ENCODE measurements at places on chromosomes 5 and 9.

GRCh38 chr5:21654556-21654955 lies 1198.6 kb downstream of the CDH12 start:
- no peak for DNase-seq

GRCh38 chr5:81371354-81371876 lies 22.5 kb downstream of the ACOT12 start:
- no peak for DNase-seq

DNA sequence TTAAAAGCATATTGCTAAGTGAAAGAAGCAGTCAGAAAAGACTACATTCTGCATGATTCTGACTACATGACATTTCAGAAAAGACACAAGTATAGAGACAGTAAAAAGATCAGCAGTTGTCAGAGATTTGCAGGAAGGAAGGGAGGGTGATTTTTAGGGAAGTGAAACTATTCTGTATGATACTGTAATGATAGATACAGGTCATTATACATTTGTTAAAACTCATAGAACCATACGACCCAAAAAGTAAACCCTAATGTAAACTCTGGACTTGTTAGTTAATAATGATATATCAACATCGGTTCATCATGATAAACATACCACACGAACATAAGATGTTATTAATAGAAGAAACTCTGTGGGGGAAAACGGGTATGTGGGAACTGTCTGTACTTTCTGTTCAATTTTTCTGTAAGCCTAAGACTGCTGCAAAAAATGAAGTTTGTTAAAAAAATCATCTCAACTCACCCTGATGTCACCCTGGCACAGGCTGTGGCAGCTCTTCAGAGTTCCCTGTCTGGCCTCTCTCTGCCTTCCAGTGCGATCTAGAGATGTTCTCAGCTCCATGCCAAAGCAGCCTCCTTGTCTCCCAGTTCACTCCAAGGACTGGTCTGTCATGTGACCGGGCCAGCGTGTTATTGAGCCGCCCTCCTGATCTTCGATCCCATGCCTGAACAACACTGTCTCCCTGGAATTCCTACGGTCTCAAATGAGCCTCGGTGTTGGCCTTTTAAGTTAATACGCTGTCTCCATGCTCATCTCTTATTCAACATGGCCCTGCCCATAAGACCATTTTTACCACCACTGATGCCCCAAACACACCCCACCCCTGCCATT lies 35.4 kb downstream of the PRLR start:
- DNase-seq, result peak; percentile 14

DNA sequence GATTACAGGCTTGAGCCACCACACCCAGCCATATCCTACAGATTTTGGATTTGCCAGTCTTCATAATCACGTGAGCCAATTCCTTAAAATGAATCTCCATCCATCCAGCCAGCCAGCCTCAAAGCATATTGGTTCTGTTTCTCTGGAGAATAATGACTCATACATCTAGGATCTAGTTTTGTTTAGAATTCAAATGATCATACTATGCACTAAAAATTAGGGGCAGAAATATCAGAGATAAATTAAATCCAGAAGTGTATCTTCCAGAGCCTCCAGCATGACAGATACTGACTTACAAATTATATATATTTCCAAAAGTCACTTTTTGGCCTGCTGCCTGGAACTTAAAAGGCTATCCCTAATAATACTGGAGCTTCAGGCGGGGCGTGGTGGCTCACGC lies 119.1 kb upstream of the NR5A1 start:
- DNase-seq, result no peak

DNA sequence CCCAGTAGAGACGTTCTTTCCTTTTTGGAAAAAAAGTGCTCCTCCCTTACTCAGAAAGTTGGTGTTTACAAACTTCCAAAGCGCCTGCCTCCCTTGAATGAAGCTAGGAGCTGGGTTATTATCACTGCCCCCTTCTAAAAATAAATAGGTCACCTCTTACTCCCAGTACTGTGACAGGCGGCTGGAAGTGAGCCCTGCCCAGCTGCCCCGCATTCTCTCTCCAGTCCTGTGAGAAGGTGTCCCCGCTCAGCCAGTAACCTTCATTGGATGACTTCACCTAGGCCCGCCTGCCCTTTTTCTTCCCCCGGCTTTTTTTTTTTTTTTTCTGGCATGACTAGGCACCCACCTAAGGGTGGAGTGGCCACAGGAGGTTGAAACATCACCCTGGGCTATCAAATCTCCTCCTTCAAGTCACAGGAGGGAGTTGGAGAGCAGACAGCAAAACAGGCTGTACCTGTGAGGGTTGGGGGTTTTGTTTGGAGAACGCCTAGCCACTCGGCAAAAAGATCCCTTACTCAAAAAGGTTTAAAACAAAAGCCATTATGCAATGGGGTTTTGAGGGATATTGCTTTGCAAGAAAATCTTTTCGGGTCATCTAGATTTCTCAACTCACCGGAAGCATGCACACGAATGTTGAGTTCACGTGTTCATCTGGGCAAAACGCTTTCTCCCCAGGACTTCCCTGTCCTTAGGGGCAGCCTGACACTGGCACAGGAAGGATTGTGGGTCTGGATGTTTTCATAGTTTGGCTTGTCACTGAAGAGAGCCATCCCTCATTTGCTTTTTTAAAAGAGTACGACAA lies 43.3 kb upstream of the ZNF622 start:
- DNase-seq, result no peak

DNA sequence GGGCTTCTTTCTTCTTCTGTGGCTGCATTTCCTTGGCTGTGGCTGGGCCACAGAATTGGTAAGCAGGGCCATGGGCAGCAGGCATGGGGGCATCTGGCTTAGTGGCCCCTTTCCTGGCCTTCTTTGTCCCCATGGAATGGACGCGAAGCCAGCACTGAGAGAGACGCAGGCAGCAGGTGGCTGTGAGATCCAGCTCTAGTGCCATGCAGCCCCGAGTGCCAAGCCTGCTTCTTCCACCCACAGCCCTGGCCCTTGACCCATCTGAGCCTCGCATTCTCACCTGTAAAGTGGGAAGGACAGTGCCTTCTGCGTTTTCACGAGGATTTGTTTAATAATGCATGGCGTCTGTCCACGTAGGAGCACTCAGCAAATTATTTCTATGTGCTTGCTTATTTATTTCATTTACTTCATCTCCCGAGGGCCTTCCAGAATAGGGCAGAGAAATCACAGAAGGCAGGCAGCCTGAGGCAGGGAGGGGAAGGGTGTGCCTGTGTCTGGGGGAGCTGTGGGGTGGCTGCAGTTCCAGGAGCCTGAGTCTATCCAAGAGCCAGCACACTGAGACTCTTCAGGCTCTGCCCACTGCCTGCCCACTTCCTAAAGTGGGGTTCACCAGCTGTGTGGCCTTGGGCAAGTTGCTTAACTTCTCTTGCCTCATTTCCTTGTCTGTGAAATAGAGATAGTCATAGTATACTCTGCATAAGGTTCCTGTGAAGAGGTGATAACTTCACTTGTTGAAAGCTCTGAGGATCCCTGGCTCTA lies 55.2 kb downstream of the NTNG2 start:
- no peak for DNase-seq

DNA sequence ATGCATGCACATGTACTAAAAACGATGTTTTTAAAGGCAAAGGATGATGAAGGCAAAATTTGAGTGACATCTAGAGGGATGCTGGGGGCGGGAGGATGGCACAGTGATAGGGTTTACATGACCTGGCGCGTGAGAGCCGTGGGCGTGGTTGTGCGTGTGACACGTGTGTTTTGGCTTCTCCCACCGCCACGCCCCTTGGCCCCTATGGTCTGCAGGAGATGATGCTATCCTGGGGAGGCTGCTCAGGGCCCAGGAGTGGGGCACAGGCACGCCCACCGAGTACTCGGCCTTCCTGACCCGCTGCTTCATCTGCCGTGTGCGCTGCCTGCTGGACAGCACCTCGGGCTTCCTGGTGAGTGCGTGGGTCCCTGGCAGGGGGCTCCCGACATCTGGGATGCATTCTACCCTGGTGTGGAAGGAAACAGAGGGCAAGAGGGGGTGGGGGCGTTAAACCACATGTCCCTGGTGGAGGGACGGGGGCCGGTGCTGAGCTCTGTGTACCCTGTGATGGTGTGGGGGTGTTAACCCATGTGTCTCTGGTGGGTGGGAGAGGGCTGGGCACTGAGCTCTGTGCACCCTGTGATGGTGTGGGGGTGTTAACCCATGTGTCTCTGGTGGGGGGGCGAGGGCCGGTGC lies 19.2 kb upstream of the EXOC3 start:
- no peak for DNase-seq

DNA sequence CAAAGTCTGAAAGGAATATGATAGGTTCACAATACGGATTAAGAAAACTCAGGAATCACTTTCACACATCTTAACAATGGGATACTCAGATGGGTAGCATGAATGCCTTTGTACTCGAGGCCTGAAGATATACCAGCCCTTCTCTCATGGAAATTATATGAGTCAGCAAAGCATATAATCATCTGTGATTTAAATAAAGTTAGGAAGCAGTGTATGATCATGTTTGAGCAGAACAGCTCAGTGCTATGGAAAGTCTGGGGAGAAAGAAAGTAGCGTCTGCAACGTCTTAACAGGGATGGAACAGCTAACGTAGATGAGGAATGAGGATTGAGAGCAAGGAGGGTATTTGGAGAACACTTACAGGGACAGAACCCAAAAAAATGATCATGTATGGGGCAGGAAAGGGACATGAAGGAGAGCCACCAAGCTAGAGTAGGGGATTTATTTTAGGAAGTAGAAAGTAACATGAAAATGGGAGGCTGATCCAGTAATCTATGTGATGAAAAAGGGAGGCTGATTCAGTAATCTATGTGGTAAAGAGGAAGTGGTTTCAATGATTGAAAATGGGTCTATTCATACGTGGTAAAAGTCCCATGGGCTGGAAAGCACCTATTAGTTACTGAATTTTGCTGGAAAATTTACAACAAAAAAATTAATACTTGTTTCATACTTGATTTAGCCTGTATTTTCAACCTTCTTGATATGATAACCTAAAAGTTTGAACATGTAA lies 85.9 kb downstream of the GNA14 start:
- peak; percentile 16 for DNase-seq

DNA sequence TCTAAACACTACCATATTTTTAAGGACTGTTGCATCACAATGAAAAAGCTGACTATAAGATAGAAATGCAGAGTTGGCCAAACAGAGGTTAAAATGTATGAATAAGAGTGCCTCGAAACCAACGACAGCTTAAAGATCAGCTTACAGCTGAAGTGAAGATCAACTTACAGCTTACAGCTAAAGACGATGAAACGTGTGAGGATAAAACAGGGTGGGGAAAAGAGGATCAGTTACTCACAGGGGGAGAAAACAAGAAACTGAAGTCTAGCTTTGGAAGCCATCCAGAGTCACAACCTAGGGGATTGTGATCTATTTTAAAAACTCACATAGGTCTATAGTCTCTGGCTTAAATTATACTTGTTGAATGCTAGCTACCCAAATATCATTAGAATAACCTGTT lies 220.0 kb downstream of the SNCAIP start:
- no peak for DNase-seq

DNA sequence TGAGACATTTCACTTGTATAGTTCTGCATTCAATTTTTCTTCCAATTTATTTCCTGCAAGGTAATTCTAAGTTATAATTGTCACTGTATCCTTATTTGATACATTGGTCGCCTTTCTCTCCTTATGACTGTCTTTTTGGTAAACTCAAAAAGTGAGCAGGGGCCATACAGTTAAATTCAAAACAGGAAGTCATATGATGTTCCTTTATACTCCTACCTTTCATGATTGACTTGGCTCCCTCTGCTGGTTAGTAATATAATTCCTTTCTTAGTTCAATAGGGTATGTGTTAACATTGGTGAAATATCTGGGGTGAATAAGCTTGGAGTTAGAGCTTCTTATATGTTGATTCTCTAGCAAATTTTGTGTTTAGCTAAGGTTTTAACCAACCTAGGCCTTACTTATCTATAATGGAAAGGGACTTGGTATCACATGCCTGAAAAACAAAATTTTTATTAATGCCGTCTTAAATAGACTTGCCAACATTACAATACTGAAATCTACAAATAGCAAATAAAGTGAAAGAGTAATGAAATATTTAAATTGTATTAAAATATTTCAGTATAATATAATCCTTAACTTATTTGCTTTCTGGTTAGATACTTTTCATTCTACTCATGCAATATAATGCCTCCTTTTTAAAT lies 6.0 kb upstream of the NIPBL start:
- peak; percentile 84 for DNase-seq

- no peak for DNase-seq
Measured at GRCh38 chr5:116273448-116274242, 188.8 kb downstream of the COMMD10 start.

DNA sequence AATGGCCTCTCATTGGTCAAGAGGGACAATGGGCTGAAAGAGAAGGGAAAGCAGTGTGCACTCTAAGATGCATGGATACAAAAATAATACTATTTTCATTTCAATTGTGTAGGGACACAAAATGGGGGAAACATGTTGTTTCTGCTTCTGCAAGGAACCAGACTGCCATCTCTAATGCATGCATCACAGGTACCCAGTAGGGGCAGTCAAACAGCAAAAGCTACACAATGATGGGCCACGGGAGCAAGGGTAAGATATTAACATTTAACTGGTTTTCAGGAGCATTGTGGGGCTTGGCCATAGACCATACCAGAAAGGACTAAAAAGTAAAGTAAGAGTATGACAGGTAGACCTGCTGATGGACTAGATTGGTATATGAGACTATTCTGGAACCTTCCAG lies 535.8 kb downstream of the SPATA31D1 start:
- no peak for DNase-seq

GRCh38 chr9:112140936-112141335 lies 34.2 kb downstream of the SUSD1 start:
- DNase-seq, result no peak

Measured in KBM-7 (cell line).